Activated CD4-positive, CD25-positive, alpha-beta regulatory T cell (primary cell): ENCODE measurements at places on chromosomes 12 and 14.

DNA sequence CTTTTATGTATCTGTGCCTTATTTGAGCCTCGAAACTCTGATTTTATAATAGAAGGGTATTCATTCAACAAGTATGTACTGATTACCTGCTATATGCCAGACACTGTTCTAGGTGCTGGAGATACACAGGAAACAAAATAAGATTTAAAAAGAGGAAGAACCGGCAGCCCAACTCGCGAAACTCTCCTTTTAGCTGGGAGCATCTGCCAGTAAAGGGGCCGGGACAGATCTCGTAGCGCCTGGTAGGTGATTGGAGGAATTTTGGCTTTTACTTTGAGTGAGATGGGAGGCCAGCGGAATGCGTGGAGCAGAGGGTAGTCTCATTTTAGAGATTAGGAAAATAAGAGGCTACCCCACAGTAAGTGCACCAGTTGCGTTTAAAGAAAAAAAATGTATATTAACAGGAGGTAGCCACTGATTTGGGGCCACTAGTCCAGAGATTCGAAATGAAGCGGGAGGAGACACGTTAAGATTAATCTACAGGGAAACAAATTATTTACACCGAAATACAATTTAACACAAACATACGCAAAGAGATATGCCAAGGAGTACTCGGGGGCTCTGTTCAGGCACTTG, 520 bp upstream of the MON2 start:
- no peak for DNase-seq

DNA sequence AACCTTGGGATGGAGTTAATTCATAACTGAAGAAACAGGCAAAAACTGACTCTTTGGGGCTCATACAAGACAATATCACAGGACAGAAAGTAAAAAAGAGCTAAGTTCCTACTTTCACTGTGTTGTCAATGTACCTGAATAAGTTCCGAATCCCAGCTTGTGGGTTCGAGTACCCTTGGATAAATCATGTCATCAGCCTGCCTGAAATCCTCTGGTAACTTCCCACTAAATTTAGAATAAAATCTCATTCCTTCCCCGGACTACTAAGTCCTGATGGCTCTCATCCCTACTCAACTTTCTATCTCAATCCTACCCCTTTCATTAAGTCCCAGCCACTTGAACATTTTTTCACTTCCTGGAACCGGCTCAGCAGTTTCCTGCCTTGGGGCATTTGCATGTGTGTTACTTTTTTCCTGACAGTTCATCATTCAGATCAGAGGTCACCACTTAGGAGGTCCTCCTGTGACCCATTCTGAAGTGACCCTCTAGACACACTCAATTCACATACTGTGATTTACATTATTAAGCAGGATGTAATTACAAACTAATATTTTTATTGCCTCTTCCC, 12.7 kb downstream of the ERP29 start:
- DNase-seq = no peak

DNA sequence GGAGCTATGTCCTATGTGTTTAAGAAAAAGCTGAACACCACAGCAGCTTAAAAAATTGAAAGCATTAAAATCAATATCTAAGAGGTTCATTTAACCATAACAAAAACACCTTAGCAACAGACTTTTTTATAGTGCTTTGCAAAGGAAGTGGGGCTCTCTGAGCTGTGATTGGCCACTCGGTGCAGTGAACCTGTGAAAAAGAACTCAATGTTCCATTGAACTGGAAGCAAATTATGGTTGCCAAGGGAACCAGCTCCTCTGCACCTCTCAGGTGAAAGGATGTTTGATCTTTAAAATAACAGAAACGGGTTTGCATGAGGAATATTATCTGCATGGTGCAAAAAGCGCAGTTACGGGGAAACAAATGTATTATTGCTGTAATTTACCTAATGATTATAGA, 149.4 kb downstream of the SNAPC1 start:
- DNase-seq = no peak

- no peak for DNase-seq
Measured at GRCh38 chr14:71341156-71341555, 433.9 kb downstream of the PCNX1 start.
